ENCODE measurements at places on chromosomes 16 and 17. TPM values are rescaled to one million over a fixed set of nuclear protein-coding genes. Genes with fewer than 3 reads are reported as not detected.

GRCh38 chr17:6427279-6427781 is 7.6 kb downstream of the AIPL1 start:
- DNase-seq = peak; percentile 64

The RNF227 gene
- 4.0 TPM for total RNA-seq

DNA sequence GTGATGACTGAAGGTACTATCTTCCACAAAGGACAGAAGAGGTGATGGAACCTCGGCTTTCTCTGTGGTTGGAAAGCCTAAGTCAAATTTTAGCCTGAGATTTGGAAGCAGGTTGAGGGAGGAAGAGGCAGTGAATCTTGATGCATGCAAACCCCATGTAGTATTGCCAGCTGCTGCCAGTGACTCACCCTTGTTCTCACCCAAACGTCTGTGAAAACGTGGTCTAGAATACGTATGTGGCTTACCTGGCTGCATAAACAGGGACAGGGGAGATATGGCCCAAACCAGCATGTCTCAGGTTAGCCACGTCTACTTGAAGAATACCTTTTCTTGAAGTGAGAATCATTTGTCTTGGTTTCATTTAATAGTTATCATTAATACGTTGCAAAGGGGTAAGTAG is 438.0 kb upstream of the MAF start:
- no peak for DNase-seq

DNA sequence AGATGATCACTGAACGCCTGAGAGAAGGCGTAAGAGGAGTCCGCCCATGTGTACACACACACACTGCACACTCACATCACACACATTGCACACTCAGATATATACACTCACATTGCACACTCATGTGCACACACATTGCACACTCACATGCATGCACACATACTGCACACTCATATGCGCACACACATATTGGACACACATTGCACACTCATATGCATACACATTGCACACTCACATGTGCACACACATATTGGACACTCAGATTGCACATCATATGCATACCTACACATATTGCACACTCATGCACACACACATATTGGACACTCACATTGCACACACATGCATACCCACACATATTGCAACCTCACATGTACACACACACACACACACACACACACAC is 163.2 kb downstream of the WSCD1 start:
- DNase-seq = no peak

The DNAI2 gene
- total RNA-seq = not detected

The TRAP1 gene
- 377 TPM for total RNA-seq

The NTN3 gene
- total RNA-seq = not detected

- no peak for DNase-seq
Observed at GRCh38 chr17:63774141-63774968, at the start of gene DDX42. TSS of gene DDX42 (plus strand) at chr17:63774170. CDS start at chr17:63787050, 12,880 bp downstream.

GRCh38 chr16:61471737-61472136 is 564.5 kb downstream of the CDH8 start:
- no peak for DNase-seq

DNA sequence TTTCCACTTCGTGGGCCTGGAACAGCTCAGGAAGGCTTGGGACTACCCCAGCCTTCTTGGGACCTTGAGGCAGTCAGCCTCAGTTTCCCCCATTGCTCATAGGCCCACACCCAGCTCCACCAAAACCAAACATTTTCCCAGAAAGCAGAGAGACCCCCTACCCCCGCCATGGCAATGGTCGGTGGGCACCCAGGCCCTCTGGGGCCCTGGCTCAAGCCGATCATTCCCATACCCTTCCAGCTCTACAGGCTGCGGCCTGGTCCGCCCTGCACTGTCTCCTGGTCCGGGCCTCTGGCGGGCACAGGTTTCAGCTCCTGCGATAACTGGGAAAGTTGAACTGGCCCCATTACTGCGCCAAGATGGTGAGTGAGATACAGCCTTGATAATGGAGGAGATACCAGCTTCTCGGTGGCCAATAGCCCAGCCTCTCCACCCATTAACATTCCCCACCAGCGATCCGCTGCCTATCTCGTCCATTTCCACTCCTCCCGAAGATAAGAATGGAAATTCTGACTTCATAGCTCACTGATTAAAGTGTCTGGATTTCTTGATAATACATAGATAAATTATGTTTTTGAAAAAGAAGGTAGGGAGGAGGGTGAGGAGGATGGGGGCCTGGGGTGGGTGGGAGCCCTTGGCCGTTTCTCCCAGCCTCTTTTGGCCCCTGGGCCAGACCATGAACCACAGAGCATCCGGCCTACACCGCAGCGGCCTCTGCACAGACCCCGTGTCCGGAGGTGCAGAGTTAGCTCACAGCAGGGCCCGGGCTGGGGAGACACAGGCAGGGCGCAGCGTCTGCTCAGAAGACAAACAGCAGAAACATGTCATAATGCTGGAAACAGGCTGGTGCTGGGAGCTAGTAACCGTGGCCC is 11.6 kb downstream of the ZFPM1 start:
- DNase-seq = no peak

DNA sequence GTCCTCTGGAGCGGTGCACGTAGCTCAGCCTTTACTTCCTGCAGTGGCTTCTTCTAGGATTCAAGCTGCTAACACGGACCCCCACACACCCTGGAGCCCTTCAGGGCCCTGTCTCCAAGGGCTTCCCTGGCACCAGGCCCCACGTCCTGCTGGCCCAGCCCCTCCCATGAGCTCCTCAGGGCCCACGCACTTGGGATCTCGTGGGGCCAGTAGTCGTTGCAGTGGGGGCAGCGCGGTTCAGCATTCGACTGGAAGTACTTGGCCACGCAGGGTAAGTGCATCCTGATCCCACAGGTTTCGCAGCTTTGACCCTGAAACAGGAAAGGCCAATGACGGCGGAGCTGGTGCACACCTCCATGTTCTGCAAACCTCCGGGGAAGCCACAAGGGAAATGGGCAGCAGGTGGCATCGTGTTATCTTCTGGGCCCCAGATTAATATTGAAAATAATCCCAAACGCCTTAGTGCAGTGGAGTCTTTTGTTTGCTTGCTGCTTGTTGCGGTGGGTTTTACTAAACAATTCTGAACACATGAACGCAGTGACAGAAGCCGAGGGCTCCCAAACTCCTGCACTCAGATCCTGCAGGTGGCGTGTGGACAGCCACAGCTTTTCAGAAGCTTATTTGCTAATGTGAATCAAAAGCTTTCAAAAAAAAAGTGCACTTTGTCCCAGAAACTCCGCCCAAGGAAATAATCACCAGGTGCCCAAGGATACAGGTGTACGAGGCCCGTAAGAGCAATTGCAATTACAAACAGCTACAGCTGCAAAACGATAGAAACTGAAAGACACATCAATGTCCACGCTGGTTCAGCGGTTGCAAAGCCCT is 22.4 kb downstream of the KDM8 start:
- no peak for DNase-seq

The HCRT gene
- not detected for total RNA-seq

The PDE6G gene
- total RNA-seq = 9.1 TPM

All from activated naive CD8-positive, alpha-beta T cell treated with anti-CD3 and anti-CD28 coated beads for 36 hours (primary cell).